ENCODE measurements at places on chromosomes 7 and 10.
A peak's percentile ranks its signal among the peaks of the same experiment; 100 is the strongest.

- DNase-seq: no peak
These were observed 163.6 kb downstream of the SUGCT start for GRCh38 chr7:40298421-40298820.

DNA sequence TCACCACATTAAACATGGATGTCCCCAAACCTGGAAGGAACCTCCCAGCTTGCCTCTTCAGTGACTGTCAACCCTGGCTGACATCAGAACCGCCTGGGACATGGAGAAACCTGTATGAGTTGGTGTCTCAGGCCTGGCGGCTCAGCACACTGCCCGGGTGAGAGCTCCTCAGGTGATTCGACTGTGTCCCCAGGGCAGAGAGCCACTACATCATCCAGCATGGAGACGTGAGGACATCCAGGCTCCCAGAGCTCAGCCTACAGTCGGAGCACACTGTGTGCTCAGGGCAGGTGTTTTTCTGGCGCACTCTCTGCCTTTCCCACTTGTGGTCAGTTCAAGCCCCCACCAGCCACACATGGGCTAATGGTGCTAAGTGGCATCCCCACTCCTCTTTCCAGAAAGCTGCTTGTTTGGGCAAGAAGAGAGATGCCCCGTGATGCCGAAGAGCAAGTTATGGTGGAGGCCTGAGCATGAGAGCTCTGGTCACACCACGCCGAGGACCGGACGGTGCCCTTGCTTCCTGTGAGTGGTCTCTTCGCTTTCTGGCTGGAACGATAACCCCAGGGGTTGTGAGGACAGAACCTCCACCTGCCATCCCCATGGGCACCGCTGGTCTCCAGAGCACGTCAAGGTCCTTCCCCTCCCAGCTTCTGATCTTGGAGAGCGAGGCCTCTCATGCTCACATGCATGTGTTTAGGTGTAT, 38.5 kb downstream of the AMZ1 start:
- no peak for DNase-seq

DNA sequence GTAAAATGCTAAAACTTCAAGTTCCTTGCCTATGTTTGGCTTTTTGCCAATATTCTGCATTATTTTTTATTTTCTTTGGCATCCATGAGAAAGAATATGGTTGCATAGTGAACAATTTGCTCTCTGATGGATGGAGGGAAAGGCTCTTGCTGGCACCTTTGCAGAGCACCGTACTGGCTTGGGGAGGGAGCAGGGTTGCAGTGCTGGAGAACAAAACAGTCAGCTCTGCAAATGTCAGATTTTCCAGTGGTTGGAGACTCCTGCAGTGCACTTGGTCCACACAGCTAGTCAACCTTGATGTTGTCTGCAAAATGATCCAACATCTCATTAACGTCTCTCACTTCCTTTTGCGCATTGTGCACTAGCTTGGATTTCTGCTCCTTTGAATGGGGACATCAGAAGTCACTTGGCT, 100.8 kb downstream of the ANLN start:
- no peak for DNase-seq

GRCh38 chr10:88209837-88210561, 346.6 kb downstream of the PTEN start:
- peak; percentile 62 for DNase-seq

GRCh38 chr10:1596482-1597099, 140.7 kb downstream of the ADARB2 start:
- DNase-seq: no peak

- no peak for DNase-seq
These were observed 49.4 kb downstream of the CAV1 start for GRCh38 chr7:116574025-116574822.

Measured in GM04504 (cell line).